Lower lobe of right lung (tissue), 2 donors: ENCODE measurements at places on chromosomes 3 and 15.

GRCh38 chr3:189773056-189773455, 141.9 kb downstream of the TP63 start:
- DNase-seq = no peak

DNA sequence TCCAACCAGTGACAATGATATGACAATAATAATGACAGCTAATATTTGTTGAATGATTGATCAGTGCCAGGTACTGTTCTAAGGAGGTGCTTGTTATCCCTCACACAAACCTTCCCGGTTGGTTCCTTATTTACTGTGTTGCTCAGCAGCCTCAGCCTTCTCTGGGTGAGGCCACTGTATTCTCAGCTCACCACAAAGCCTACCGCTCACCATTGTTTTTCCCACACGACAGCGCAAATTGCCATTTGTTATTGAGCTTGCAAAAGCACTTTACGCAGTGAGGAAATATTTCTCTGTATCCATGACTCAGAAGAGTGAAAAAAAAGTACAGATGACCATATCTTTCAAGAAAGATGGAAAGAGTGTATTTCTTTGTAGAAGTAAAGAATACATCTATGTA, 49.5 kb upstream of the PDZRN3 start:
- DNase-seq = no peak

DNA sequence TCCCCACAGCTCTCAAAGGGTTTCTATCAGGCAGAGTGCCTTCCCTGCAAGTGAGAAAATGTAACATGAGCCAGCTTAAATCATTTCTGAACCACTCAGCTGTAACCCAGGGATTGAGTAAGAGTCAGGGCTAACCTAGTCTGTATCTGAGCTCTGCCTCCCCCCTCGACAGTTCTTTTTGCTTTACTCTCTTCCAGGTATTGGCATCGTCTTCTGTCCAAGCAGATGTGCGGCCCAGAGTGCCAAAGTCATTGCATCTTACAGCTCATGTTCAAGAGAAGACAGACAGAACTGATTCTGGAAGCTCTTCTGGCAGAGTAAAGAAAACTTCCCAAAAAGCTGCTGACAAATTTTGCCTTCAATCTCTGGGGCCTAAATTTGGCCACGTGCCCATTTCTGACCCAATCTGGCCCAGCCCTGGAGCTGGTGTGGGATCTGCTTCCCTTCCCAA, 74.8 kb downstream of the ABHD5 start:
- no peak for DNase-seq

GRCh38 chr3:160851629-160852210, 95.7 kb downstream of the PPM1L start:
- DNase-seq = no peak

DNA sequence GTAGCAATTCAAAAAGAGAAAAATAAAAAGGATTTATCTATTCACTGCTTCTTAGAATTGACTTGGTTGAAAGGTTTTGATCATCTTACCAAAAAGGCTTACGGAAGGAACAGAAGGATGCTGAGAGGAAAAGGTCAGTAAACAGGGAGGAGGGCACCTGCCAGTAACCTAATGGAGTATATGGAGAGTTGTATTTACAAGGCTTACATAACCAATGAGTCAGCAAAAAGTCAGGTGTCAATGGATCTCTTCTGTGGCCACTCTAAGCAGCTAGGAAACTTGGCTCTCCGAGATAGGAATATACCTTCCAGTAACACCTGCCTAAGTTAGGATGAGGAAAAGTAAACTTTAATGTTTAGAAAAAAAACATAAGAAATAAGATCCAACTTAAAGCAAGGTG, 80.5 kb upstream of the PLXND1 start:
- no peak for DNase-seq

DNA sequence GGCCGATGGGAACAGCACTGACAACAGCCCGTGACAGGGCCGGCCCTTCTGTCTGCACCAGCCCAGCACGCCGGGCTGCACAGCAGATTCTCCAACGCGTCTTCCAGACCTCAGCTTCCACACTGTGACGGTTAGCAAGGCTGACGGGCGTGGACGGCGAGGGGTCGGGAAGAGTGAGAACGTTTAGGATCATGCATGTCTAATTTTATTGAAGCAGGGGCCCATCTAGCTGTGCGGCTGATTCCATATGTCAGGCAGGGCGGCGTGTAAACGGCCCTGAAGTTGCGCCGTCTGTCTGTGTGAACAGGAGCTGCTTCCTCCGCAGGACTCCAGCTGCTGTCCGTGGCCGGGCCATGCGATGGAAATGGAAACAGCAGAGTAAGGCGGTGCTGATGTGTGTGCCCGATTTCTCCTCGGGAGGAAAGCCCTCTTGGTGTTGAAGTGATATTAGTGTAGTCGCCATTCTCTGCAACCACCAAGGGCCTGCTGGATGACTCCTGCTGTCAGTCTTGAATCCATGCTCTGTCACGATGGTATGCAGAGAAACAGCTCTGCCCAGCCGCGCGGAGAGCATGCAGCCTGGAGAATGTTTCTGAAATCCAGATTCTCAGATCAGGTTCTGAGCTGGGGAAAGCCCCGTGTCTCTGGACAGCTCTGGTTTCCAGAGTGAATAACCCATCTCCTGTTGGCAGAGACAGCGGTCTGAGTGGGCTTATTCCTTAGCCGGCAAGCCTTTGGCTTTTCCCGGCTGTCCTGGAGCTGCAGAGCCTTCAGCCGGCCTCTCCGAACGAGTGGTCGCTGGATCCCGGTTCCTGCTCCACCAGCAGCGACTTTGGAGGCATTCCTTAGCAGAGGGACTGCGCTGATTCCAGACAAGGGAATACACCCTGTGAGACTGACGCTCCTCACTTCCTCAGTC, 158.1 kb upstream of the UBE3A start:
- DNase-seq = no peak

- DNase-seq = peak; percentile 77
Measured at GRCh38 chr15:100918690-100919480, at the start of gene LRRK1. Gene LRRK1 (plus strand): TSS chr15:100919357. CDS start chr15:100924633, 5,276 bp downstream.
